ENCODE measurements at places on chromosomes 5 and 9.

GRCh38 chr9:116160676-116161571, 7.3 kb downstream of the PAPPA start:
- DNase-seq, result no peak

DNA sequence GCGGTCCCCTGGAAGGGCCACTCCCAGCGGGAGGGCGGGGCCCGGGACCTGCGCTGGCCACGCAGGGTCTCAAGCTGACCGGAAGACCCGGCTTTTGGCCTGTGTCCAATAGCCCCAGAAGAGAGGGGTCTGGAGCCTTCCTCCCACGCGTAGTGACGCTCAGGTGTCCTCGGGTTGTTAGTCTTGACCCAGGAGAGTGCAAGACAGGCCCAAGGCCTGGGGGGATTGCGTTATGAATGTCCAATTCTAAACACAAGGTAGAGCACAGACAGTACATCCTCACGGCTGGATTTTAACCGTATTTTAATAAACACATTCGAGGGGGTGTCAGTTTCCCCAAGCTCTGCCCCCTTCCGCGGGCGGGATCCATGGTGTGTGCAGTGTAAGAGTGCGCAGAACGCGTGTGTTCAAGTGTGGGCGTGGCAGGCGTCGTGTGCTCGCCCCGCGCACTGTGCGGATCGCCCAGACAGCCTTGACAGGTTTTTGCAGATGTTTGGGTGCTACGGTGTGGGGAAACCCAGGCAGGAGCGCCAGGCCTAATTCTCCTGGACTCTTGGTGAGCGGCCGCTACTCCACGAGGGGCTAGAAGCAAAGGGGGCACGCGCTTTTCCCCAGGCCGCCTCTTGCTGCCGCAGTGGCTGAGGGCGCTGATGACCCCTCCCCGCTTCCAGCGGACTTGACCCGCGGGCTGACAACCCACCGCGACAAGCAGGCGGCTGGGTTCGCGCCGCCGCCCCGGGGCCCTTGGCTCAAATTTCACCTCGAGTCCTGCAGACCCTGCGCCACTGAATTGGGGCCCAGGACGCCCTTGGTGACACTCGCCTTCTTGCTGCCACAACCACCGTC, 6.1 kb upstream of the DMRT3 start:
- DNase-seq, result no peak

DNA sequence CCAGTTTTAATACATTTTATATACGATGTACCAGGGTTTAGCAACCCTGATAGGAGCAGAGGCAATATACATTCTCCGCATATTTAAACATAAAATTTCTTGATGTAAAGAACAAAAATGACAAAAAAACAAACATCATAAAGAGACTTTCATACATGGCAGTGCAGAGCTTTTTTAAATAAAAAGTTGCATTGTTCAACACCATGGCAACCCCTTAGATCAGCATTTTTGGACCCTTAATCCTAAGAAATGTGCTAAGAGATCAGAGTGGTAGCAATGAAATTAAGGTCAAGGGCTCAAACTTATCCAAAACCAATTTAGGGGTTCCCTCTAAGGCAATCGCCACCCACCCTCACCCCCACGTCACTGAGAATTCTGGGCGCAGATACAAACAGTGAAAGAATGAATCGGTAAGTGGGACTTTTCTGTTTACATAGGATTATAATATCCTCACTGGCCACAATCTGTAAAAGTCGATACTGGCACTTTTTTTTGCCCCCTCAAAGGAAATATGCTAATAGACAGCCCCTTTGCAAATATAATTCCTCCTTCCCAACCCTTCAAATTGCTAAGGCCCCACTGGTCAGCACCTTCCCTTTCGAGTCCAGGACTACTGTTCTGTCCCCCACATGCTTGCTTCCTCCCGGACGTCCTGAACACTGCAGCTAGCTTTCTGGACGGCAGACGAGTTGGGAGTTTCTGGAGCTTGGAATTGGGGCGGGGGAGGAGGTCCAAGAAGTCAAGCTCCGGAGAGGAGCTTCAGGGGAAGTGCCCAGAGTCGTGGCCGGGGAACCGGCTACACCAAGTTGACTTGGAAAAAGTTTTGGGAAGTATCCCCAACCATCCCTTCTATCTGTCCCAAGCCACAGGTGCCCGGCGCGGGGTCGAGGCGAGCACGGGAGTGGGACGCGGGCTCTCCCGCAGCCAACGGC, 2.2 kb downstream of the GAS1 start:
- DNase-seq, result peak; percentile 56

DNA sequence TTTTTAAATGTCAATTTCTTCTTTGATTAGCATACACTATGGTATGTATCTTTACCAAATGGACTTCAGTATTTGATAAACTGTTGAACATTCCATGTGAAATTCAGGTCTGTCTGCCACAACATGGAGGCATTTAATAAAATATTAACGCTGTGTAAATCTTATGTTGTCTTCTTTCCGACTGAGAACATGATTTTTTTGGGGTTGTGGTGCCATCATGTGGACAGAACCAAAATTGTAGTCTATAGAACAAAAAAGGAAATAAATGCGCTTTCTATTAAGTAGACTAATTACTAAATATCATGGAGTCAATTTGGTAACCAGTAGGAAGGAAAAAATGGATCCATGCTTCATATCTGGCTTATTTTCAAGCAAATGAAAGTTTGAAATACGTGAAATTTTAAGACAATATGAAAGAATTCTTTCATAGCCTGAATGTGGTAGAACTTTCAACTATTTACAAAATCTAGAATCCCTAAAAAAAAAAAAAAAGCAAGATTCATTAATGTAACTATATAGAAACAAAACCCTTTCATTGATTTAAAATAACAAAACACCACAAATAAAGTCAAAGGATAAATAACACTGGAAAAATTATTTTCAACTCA, 2.8 kb upstream of the PLK2 start:
- DNase-seq, result peak; percentile 84

GRCh38 chr5:83817591-83817990, 96.9 kb upstream of the HAPLN1 start:
- DNase-seq, result no peak

GRCh38 chr5:137122558-137122957, 376.6 kb downstream of the SPOCK1 start:
- DNase-seq, result no peak

- DNase-seq, result no peak
Measured at GRCh38 chr5:622359-622758, 10.2 kb downstream of the CEP72 start.

DNA sequence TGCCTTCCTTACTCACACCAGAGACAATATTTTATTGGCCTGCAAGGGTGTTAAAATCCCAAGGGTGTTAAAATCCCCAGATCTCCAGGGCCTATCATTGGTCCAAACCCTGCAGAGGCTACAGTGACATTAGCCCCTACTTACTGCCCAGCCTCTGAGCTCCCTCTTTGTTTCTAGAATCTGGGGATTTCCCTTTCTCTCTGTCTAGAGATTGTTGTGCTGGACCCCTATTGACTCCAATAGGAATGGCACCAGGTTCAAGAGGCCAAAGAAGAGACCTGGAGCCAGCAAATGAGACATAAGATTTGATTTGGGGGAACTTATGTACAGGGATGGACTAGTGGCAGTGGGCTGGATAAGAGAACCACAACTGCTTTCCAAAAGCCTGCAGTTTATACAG, 53.3 kb upstream of the ZBED3 start:
- no peak for DNase-seq
